ENCODE measurements at places on chromosomes 1 and 21. TPM values are rescaled to one million over a fixed set of nuclear protein-coding genes. Genes with fewer than 3 reads are reported as not detected.

The CFHR5 gene
- not detected for polyA plus RNA-seq

GRCh38 chr1:1796466-1796865 is 18.2 kb upstream of the NADK start:
- DNase-seq = no peak

DNA sequence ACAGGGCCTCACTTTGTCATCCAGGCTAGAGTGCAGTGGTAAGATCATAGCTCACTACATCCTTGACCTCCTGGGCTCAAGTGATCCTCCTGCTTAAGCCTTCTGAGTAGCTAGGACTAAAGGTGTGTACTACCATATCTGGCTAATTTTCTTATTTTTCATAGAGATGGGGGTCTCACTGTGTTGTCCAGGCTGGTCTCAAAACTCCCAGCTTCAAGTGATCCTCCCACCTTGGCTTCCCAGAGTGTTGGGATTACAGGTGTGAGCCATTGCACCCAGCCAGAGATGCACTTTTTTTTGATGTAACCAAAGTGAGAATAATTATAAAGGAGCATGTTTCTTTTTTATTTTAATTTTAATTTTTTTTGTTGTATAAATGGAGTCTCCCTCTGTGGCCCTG is 28.4 kb downstream of the CLIC4 start:
- DNase-seq = no peak

The DDR2 gene
- 17.4 TPM for polyA plus RNA-seq

DNA sequence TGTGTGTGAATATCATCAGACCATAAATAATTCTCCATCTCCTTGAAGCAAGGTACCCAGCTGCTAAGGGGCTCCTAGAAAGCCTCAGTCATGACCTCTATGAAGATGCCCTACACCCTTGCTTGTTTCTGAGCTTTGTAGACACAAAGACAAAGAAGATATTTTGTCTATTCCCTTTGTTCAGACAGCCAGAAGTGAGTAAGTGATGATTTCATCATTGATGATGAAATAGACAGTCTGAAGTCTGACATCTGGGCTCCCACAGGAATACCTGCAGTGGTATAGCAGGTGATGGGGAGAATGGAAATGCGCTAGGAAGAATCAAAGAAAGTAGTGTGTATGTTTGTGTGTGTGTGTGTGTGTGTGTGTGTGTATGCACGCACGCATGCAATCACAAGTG is 82.2 kb upstream of the DPT start:
- no peak for DNase-seq

DNA sequence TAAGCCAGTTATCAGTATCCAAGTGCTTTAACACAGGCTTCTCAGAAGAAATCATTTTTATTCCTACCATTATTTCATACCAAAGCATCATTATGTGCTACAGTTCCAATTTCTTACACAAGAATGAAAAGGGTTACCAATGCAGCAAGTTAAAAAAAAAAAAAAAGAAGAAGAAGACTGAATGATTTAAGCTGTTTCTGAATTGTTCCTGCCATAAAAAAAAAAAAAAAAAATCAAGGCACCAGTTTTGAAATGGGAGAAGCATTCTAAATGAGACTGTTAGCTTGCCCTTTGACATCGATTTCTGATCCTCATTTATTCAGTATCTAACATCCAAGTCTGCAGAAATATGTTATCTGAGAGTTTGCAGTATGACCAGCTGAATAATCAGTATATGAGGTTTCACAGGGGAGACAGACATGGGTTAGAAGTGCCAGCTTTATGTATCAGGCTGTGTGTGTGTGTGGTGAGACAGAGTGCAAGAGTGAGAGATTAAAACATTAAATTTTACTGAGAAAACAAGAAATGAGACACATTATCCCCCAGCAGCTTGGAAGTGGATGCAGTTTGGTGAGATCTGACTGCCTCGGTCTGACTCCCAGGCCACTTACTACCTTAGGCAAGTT is 105.8 kb downstream of the COLGALT2 start:
- DNase-seq = no peak

GRCh38 chr1:89464008-89464407 is 60.6 kb upstream of the LRRC8B start:
- no peak for DNase-seq

The OR2L5 gene
- polyA plus RNA-seq = not detected

- no peak for DNase-seq
Measured at GRCh38 chr1:233638513-233638912, 24.6 kb downstream of the KCNK1 start.
